ENCODE measurements at places on chromosomes 11 and 22.
A peak's percentile ranks its signal among the peaks of the same experiment; 100 is the strongest.

DNA sequence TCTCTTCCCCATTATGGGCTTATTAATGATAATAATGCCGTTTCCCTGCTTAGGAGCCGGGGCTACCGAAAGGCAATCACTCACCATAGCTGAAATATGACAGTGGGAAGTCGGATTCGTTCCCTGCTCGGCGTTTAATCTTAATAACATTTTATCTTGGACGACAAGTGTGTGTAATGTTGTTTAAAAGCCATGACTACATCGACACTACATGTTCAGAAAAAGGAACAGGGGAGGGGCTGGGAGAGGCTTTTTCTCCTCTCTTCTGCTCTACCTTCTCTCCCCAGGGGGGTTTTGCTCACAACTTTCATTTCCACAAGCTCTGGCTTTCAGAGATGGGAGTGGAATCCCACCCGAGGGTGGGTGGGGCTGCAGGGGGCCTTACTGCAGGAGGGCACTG is 105.5 kb downstream of the DSCAML1 start:
- DNase-seq, result no peak

DNA sequence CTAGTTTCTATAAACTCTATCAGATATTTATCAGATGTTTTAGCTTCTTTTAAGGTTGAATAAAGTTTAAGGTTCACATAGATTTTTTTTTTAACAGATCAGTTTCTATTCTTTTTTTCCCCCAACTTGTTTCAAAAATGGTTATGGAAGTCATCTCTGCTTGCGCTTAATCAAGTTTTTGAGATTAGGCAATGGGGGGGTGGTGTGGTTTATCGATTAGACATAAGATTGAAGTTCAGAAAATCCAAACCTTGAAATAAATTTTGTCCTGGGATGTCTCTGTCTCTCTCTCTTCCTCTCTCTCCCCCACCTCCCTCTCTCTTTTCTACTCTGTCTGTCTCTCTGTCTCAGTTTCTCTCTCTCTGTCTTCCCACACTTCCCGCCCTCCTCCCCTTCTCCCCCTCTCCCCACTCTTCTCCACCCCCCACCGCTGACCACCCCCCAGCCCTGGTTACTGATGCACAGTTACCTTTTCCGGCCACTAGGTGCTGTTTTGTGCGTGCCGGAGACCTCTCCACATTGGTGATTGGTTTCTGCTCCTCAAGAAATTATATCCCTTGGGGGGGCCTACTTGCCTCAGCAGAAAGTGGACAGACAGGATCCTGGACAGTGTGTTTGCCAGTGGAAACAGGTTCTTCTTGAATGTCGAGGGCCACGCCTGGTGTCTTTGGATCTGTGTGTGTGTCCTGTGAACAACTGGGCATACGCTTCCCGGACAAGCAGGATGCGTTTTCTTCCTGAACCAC is 29.7 kb upstream of the ANO1 start:
- DNase-seq, result no peak

DNA sequence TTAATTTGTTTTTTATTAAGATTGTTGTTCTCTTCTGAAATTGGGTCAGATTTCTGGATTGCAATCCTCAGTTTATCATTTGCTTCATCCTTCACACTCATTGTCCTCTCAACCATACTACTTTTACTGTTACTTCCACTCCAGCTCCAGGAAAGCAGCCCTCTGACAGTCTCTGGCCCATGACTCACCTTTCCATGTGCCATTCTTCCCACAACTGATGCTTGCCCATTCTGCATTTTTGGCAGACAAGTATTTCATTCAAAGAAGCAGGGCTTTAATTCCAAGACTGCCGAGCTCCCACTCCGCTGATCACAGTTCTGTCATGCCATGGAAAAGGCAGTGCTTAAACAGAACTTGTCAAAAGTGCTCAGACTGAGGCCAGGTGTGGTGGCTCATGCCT is 139.2 kb downstream of the WNT11 start:
- no peak for DNase-seq

DNA sequence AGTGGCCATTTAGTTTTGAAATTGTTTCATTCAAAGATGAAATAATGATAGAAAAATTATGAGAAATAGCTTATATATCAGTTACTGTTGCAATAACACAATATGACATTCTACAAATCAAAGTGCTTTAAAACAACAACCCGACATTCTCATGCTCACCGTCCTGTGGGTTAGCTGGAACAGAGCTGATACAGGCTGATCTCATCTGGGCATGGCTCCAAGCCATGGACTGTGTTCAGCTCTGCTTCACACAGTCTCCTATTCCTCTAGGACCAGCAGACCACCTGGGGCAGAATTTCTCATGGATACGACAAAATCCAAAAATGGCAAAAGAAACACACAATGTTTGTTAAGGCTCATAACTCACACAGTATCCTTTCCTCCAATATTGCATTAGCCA is 178.6 kb downstream of the CNTN5 start:
- peak; percentile 34 for DNase-seq

DNA sequence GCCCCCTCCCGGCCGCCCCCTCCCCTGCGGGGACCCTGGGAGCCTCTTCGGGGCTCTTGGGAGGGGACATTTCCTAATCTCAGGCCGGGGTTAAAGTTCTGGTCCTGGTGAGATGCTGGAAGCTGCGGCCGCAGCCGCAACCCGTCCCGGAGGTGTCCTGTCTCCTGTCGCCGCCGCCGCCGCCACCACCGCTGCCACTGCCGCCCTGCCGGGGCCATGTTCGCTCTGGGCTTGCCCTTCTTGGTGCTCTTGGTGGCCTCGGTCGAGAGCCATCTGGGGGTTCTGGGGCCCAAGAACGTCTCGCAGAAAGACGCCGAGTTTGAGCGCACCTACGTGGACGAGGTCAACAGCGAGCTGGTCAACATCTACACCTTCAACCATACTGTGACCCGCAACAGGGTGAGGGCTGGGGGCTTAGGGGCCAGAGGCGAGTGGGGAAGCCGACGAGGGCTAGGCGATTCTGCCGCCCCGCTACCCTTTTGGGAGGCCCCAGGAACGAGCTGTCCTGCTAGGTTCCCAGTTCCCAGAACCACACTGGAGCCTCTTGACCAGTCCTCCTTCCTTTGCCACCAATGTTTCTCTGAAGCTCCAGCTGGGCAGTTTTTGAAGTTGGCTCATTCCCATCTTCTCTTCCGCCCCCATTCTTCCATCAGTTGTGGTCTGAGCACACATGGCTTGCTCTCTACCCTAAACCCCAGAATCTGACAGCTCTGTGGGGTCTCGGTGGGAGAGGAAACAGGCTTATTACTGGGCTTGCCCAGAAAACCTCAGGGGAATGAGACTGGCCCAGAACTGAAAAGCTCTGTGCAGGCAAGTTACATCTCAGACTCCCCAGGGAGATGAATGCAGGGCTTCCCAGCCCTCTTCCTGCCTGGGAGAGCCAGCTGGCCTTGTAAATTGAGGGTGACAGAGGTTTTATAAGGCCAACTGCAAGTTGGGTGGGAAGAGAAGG is 781 bp downstream of the SIDT2 start:
- DNase-seq, result peak; percentile 61

DNA sequence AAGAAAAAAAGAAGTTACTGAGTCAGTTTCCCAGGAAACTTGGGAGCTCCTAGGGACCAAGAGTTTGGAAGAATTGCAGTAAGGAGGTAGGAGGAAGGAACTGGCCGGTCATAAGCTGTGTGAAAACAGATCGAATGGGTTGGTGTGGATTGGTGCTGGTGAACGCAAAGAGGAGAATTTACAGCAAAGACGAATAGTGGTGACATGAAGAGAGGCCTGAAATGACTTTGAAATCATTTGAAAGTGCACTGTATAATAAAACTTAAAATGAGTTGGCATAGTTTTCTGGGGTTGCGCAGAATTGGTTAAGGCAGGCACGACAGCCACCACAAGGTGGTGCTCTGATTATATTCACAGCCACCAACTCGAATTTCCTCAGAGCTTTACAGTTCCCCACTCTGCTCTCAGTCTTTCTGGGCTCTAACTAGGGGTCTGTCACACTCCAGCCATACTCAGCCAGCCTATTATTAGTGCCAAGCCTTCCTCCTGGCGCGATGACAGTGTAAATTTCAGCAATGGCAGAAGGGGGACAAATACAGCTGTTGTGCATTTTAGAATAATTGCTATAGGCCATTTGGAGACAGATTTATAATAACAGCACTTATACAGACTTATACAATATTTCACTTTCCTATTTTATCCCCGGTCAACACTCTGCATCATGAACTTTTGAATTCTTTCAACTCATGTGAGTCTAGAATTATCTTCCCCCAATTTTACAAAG is 8.3 kb upstream of the HTR3B start:
- peak; percentile 42 for DNase-seq

DNA sequence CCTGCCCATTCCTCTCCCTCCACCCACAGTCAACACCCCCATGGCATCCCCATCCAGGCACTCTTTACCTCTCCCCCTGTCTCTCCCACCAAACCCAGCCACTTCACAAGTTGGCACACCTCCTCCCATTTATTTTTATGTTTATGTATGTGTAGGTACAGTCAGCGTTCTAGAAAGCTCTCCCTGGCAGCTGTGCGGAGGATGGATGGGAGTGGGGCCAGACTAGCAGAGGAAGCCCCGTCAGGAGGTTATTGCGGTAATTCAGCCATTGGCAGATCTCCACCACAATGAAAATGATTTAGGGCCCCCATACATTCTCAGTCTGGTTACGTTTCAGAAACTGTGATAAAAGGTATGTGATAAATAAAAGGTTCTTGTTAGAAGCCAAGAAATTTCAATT is 51.3 kb downstream of the BTG4 start:
- no peak for DNase-seq

- DNase-seq, result no peak
Observed at GRCh38 chr11:451738-452137, 1.7 kb downstream of the PTDSS2 start.

GRCh38 chr11:118396097-118396501 is 5.3 kb upstream of the ATP5MG start:
- no peak for DNase-seq

DNA sequence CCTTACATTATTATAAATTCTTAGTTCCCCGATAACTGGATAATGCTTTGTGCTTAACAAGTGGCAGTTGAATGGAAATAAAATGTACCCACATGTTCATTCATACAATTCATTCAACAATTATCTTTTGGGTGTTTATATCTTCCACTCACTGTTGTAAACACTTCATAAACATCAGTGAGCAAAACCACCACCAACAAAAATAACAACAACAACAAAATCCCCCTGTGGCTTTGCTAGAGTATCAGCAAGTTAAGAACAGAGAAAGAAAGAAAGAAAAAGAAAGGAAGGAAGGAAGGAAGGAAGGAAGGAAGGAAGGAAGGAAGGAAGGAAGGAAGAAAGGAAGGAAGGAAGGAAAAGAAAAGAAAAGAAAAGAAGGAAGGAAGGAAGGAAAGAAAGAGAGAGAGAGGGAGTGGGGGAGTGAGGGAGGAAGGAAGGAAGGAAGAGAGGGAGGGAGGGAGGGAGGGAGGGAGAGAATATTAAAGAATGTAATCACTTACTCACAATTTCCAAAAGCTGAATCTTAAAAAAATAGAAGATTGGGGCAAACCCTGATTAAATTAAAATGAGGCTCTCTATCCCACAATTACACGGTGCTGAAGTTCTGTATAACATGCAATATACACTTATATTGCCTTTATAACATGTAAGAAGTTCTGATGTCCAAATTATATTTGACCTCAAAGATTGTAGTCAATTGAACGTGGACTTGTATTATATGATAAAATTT is 2238.8 kb downstream of the LRRC4C start:
- DNase-seq, result no peak
